ENCODE measurements at places on chromosomes 1 and 21.

DNA sequence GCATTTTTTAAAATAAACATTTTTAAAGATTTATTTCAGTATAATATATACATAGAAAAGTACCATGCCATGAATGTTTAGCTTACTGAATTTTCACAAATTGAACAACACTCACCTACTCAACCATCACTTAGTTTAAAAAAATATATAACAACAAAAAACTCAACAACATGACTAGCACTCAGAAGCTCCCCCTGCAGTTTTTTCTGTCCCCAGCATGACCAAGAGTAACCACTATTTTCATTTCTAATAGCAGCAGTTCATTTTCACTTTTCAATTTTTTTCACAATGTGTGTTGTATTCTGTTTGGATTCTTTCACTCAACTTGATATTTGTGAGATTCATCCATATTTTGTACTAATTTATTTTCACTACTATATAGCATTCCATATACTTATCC lies 162.3 kb upstream of the POGK start:
- no peak for DNase-seq

DNA sequence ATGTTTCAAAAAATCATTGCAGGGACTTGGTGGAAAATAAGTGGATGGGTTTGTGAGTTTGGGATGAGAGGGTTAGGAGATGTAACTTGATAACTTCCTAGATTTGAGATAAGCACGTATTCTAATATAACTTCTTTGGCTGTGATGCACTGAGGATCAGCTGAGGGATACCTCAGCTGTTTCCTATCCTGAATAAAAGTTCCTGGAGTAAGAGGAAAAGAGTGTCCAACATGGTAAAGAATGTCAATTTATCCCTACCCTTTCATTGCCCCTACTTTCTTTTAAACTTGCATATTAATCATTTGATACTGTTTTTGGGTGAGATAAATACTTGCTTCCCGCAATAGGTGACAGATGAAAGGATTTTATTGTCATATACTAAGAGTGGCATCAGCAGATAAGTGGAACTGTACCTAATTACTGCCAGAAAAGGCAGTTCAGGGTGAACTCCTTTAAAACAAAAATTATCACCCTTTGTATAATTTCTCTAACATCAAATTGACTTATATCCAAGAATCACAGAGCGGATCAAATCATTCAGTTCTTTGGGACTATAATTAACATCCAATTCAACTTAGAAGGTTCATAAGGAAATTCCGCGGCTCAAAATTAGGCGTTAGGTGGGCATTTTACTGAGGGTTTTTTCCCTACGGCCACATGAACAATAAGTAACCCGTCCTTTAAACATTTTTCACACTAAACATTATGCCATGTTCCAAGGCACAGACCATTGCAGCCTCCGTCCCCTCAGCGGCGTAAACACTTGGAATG lies 1.4 kb upstream of the SUCO start:
- DNase-seq: no peak

DNA sequence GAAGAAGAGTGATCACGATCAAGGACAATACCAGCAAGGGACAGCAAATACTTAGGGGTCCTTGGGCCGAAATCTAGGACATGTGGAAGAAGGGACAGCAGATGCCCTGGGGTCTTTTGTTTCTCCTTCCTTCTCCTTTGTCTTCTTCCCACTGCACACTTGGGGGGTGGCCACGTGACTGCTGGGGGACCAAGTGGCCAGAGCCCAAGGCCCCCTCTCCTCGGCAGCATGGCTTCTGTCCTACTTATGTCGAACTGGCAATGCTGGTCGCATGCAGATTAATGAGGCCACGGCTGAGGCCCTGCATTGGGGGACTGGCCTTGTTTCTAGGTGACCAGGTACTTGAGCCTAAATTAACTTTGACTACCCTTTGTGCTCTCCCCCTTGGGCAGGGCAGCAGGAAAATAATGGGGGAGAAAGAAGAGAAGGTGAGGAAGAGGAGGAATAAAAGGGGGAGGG lies 83.0 kb downstream of the GRIK3 start:
- DNase-seq: no peak

- no peak for DNase-seq
Observed at GRCh38 chr1:108692724-108693655, 880 bp downstream of the PRPF38B start.

- no peak for DNase-seq
Observed at GRCh38 chr1:212878418-212878817, 20.3 kb downstream of the FLVCR1 start.

DNA sequence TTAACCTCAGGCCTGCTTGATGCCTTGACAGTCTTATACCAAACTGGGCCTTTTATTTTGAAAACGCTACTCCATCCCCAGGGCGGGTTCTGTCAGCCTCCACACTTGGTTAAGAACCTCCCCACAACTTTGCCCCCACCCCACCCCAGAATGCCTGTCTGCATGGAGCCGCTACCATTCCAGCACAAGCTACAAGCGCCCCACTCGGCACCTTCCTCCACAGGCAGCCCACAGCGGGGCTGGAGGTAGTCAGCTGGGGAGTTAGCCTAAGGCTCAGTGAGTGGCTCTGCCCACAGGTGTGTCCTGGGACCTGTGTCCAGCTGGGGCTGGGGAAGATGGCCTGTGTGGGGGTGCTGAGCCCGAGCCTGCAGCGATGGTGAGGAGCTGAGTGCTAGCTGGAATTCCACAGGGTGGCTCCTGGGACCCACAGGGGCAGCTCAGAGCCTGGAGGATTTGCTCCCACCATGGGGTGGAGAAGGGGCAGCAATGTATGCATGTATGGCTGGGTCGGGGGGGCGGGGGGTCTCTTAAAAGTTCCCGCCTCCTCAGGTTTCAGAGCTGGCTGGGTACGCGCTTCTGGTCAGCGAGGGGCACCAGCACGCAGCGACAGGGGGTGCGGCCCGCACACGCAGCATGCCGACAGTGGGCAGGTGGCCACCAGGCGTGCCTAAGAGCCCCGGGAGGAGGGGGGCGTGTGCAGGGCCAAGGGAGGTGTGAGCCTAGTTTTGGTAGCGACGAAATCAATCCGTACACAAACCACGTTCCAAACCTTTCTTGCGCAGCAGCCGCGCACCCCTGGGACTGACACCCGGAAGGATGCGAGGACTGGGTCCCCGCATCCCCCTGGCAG lies 917 bp downstream of the ETNK2 start:
- DNase-seq: no peak

GRCh38 chr1:173496757-173497320 lies 19.7 kb downstream of the PRDX6 start:
- DNase-seq: no peak

DNA sequence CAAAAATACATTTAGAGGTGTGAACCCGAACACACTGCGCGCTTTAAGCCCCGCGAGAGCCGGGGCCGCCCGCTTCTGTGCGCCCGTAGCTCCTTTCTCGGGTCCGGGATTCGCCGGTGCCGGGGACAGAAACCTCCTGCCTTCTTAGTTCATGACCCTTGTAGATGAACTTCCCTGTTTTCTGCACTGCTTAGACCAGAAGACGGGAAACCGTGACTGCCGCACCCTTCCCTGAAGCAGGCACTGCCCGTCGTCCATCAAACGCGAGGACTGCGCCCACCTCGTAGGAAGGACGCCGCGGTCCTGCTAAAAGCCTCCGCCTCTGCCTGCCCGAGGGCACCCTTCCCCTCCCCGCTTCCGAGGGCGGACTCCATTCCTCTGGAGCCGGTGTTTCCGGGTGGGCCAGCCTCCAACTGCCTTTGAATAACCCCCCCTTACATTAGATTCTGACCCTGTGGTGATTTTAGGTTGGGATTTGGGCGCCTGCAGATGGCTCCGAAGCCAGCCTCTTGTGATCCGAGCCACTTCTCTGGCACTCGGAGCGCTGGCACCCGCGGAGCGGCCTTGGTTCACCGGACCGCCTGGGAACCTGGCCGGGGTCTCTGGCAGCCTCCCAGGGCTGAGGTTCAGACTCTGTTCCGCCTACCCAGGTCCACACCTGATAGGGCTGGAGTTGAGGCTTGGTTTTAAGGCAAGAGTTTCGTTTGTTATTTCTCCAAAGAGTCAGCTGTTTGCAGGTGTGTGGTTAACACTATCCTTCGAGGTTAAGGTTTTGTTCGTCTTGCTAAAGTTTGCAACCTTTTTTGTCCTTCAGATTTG lies 1.2 kb upstream of the PTTG1IP start:
- no peak for DNase-seq

DNA sequence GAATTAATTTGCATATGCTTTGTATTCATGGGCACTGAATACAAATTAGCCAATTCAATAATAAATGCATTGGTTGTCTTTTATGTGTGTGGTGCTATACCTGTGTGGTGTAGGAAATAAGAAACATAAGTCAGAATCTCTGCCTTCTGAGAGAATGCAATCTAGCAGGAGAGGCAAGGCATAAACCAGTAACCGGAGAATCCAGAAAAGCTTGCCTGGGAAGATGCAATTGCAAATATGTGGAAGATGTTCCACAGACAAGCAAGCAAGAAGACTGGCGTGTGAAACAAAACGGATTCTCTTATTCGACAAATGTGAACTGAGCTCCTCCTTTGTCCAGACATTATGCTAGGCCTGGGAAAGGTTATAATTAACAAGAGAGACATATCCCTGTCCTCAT lies 134.3 kb downstream of the NR5A2 start:
- DNase-seq: no peak

DNA sequence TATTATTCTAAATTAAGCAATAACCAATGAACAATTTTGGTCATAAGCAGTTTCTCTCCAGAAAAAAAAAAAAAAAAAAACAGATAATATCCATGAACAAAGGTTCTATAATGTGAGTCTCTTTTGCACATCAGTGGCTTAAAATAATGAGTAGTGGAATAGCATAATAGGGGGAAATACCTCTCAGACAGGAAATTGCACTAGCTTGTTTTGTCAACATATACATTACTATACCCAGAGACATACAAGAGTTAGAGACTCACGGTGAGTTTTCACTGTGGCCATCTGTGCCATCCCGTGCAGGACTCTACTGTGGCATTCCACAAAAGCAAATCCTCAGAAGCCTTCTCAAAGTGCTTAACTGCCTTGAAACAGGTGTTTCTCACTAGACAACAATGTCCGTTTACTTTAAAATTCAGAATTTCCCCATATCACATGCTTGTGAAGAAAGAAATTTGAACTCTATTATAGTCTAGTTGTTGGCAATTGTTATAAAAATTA lies 697.9 kb downstream of the USP25 start:
- no peak for DNase-seq

- no peak for DNase-seq
Observed at GRCh38 chr1:206923009-206923960, 1.5 kb upstream of the FCMR start.

DNA sequence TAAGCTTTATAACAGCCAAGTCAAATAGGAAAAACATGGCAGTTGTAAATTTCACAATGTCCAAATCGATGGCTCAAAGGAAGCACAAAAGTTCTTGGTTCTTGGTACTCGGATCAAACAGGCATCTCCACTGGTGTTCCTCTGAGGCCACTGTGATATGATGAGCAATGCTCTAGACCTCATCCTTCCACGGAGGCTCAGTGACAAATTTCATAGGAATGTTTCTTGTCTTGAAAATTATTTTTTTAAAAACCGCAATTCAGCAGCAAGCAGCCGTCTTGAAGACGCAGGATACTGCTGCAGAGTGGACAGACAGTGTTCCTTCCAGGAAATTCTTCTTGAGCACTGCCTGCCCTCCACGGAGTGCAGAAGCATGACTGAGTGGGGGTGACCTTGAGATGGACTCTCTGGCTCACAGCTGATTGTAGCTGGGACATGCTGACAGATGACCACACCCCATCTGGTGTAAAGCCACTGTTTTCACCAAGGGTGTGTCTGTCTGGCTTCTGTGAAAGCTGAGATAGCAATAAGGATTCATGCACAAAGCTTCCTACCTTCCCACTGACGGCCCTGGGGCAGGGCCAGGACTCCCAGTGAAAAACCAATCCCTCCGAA lies 61.9 kb downstream of the TIAM1 start:
- DNase-seq: no peak

DNA sequence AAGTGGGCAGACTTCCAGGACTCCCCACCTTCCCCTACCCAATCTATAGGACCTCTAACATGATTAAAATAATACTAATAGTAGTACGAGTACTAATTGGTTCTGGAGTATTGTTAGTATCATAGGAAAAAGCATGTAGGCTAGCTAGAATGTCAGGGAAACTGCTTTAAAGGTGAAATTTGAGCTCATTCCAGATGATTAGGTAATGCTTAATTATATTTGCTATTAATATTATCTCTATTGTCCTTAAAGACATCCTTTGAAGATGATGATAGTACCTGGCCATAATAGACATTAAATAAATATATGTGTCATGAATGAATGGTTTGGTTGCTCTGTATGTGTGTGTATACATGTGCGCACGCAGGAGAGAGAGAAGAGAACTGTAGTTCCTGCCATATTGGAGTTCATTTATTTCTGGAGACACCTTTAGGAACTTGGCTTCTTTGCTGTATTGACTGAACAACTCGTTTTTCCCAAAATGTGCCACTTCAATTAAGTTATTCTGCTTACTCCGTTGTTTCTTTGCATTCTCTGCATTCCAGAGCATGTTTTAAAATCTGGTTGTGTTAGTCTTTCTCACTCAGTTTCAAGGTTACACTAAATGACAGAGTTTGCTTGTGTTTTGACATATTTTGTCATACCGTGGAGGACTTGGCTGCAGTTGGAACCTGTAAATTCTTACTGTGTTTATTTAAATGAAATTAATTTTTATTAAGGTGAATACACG lies 117.1 kb downstream of the OSBPL9 start:
- DNase-seq: no peak

GRCh38 chr1:157193702-157194391 lies 55.7 kb upstream of the ETV3 start:
- DNase-seq: no peak

- no peak for DNase-seq
Observed at GRCh38 chr1:38498686-38499085, 360.9 kb downstream of the RRAGC start.

GRCh38 chr1:941015-941587 lies 17.4 kb downstream of the SAMD11 start:
- no peak for DNase-seq

- DNase-seq: no peak
Observed at GRCh38 chr1:113369699-113370098, 20.6 kb upstream of the MAGI3 start.

DNA sequence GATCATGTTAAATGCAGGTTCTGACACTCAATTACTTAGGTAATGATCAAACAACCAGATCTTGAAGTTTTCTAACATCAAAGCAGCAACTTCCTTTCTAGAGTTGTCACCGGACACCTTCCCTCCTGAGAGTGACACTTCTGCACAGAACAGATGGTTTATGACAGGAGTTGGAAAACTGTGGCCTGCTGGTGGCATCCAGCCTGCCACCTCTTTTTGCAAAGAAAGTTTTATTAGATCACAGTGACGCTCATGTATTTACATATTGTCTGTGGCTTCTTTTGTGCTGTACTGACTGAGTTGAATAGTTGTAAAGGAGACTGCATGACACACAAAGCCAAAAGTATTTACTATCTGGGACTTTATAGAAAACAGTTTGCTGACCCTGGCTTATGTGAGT lies 28.3 kb downstream of the DDR2 start:
- DNase-seq: no peak

Measured in NCI-H1930 (cell line).